Stimulated activated CD4-positive, alpha-beta T cell treated with anti-CD3 and anti-CD28 coated beads, Interleukin-1b, Interleukin-23, amount 100 ng/mL, for 1 hour (primary cell): ENCODE measurements at places on chromosomes 12 and 14.
A peak's percentile ranks its signal among the peaks of the same experiment; 100 is the strongest.

- DNase-seq, result no peak
Measured at GRCh38 chr14:71855399-71856036, 76.7 kb upstream of the RGS6 start.

DNA sequence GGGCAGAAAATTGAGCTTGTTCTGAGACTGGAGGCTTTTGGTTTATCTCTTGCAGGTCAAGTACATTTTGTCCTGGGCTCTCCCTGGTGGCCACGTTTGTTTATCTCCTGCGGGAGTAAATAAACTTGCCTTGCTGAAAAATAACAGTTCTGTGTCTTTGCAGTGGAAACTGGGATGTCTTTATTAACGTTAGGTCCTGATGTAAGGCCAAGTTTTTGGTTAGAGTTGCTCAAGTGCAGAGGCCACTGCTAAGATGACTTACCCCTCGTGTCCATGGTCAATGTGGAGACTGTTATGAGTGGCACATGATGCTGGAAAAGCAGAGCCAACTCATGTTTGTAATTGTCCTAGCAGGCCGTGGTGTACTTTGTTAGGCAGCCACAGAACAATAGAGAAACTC is 3.8 kb downstream of the PTPN11 start:
- DNase-seq, result no peak

DNA sequence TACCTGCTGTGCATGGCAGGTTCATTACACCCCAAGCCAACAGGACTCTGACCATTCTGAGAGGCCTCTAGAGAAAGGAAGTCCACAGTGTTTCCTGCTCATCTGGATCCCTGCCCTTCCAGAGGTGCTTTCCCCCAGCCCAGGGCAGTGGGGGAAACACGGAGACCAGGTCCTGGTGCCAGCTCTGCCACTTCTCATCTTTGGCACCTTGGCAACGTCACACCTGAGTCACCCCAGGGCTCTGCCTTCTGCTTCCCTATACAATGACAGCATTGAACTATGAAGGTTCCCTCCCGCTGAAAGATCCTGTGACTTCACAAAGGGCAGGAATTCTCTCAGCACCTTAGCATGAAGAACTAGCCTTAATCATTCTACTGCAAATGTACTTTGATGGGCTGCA is 74.9 kb downstream of the ANO2 start:
- no peak for DNase-seq

GRCh38 chr12:64187794-64188193 is 34.3 kb downstream of the KICS2 start:
- DNase-seq, result no peak

DNA sequence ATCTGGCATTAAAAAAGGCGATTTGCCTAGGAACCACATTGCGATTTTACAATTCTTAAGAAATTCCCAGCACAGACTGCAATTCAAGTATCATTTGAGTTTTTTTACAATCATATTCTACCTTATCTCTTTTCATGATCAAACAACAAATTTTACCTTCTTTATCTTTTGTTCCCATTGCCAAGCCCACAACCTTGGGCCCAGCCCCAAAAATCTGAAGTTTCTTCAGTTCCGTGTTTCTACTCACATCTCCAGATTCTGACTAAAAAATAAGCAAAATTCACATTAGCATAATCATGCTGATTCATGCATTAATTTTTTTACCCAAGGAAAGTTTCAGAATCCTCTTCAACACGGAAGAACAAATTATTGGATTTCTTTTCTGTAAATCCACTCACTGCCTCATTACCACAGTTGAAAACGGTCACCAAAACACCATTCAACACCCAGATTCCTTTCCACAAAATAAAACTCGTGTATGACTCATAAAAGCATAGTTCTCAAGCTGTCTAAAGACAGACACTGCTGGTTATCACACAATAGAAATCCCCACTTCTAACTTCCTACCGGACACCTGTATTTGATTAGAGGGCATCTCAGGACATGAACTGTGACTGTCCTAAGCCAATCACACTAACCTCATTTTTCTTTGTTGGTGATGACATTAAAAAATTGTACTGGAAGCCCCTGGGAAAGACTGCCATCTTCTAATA is 32.7 kb downstream of the KDM5A start:
- DNase-seq, result no peak

DNA sequence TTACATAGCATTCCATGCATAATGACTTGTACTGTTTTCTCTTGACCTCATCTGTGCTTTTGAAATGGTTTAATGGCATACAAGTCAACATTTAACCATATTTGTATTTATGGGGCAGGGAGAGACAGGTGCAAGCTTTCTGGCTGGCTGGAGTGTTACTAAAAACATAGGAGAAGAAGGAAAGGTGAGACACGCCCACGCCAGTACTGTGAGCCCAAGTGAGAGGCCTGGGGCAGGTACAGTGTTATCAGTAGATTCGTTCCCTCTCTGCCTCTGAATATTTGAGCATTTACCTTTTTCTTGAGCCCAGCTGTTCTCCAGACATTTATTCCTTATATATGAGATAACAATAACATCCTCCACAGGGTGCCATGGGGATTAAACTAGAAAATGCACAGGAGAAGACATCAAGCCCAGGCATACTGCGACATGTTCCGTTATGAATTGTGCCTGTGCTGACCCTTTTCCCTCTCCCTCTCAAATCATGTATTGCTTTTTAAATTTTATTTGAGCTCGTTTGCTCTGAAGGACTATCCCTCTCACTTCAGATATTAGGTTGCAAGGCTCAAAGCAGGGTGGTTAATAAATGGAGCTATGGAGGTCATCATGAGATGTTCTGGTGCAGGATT is 34.6 kb upstream of the TUBA1C start:
- no peak for DNase-seq

DNA sequence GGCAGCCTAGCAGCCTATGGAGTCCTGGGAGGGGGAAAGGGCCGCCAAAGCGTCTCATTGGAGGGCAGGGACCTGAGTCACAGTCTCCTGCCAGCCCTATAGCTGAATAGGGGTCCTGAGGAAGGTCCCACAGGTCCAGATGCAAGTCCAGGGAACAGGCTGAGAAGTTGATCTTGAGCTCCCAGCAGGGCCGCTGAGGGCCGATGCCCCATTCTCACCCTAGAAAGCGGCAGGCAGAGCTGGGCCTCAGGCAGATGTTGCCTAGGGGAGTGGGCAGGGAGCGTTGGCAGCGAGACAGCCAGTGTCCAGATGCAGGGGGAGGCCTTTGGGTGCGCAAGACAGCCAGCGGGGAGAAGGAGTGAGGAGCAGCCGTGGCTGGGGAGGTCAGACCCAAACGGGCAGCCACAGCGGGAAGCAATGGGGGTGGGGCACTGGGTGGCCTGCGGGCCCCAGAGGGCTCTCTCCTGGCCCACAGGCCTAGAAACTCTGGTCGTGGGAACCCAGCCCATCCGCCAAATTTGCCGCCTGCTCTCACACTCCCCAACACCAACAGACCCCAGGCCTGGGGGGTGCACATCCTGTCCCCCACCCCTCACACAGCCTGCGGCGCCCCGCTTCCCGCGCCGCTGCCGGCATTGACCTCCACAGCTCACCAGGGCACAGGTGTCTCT is 1.1 kb downstream of the HDAC7 start:
- no peak for DNase-seq

DNA sequence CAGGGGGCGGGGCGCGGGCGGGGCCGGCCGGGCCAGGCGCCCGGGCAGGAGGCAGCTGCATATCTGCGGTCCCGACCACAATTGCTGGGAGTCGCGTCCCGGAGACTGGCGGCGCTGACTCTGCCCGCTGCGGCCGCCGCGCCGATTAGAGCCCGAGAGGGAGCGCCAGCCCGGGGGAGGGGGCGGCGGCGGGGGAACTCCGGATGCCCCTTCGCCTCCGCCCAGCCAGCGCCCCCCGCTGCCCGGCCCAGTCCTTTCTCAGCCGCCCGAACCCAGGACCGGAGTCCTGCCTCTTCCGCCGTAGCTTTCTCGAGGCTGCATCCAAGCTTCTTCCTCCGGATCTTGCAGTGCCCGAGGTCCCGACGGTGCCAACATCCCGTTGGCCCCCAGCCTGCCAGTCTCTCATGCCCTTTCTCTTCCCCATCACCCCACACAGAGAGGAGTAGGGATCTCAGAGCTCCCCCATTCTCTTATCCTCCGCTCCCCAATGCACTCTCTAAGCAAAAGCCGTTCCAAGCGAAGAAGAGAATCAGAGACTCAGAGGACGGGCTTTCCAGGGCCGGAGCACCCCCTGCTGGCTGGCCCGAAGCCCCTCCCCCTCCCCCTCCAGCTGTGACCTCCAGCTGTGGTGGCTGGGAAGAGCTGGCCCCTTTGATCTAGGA is 8.8 kb upstream of the SP7 start:
- DNase-seq, result peak; percentile 20

- DNase-seq, result peak; percentile 24
Measured at GRCh38 chr12:26831951-26832821, 808 bp downstream of the ITPR2 start.

GRCh38 chr12:8156845-8157244 is at the start of gene ZNF705A:
Gene ZNF705A, plus strand, starts transcription at chr12:8157015. Its CDS starts 15,611 bp downstream, at chr12:8172626.
- no peak for DNase-seq

GRCh38 chr12:7075518-7075917 is 15.0 kb downstream of the C1S start:
- no peak for DNase-seq

- DNase-seq, result no peak
Measured at GRCh38 chr12:132471011-132471857, 18.7 kb upstream of the FBRSL1 start.

DNA sequence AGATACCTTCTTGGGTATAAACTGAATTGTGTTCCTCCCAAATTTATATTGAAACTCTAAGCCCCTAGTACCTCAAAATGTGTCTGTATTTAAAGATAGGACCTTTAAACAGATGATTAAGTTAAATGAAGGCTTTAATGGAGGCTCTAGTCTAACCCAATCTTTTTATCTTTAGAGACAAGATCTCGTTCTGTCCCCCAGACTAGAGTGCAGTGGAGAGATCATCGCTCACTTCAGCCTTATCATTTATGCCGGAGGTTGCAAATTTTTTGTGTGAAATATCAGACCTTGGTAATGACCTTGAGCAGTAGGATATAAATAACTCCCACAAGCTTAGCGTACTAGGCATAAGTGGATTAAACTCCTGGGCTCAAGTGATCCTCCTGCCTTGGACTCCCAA is 81.8 kb downstream of the C14orf132 start:
- no peak for DNase-seq

DNA sequence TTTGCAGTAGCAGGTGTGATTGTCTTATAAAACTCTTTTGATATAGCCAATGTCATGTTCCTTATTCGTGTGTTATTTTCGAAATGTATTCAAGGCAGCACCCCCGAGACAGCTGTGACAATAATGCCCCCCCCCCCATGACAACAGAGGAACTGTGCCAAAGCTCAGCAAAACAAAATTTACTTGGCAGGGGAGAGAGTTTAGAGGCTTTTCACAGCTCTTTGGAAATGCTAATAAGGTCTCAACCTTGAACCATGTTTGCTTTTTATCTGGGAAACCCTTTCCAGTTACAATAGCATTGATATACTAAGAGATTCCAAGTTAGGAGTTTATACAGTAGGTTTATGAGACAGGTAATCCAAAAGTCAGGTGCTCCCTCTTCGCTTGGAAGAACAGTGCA is 56.4 kb upstream of the USP44 start:
- DNase-seq, result no peak

- no peak for DNase-seq
Measured at GRCh38 chr12:46548605-46549071, 176.1 kb upstream of the SLC38A2 start.

DNA sequence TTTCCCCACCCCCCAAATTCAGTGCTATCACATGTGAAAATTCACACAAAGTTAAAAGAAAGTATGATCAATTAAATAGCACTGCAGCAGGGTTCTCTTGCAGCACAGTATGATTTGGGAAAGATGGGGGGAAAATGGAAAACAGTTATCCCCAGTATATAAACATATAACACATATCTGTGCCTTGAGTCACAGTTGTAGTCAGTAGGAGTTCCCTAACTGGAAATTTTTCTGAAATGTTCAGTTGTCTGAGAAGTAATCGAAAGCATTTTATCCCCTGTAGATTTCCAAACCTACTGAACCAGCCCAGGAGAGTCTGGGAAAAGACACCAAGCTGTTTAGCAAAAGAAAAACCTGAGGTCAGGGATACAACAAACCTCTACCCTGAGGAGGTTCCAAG is 47.0 kb downstream of the C12orf50 start:
- no peak for DNase-seq

GRCh38 chr12:93939641-93940325 is 208.6 kb upstream of the PLXNC1 start:
- no peak for DNase-seq

DNA sequence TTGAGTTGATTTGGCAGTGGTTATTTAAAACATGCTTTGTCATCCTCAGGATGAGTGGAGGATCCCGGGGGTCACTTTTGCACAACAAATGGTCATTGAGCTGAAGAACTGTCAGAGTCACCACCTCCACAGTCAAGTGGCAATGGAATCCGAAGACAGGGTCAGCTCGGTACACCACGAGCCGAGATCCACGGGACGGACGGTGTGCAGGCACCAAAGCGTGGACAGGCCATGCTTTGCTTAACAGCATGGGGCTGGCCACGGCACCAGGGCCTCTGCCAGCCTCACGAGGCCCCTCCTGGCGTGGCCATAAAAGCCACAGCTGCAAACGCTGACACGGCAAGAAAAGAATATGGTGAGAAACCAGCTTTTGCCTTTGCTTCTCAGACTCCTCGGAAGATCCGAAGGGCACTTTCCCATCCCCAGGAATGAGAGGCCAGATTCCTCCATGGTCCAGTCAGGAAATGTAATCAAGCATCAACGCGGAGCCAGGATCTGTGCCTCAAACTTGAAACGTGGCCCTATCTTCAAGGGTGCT is 152.2 kb upstream of the DIO3 start:
- DNase-seq, result no peak

GRCh38 chr12:24408305-24408704 is 458.8 kb upstream of the SOX5 start:
- DNase-seq, result no peak

DNA sequence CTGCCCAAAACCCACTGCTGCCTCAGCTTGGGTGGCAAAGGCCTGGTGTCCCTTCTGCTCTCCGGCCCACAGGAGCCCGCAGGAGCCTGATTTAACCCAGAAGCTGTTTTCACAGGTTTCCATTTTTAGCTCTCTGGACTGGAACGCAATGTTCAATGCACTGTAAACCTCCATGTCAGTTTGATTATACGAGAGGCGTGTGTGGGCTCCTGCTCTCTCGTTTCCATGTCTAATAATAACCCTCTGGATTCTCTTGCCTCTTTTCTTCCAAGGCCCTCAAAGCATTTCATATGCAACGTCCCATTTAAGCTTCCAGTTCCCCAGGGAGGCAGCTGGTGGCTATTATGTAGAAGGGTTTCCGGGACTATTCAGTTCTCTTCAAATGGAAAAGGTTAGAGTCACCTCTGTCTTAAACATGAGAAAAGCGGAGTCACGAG is 161.1 kb downstream of the SUDS3 start:
- no peak for DNase-seq

- DNase-seq, result no peak
Measured at GRCh38 chr12:9626821-9627220, 19.1 kb upstream of the KLRB1 start.
